ENCODE measurements at places on chromosomes 6 and 20. TPM values are rescaled to one million over a fixed set of nuclear protein-coding genes. Genes with fewer than 3 reads are reported as not detected.
A peak's percentile ranks its signal among the peaks of the same experiment; 100 is the strongest.

DNA sequence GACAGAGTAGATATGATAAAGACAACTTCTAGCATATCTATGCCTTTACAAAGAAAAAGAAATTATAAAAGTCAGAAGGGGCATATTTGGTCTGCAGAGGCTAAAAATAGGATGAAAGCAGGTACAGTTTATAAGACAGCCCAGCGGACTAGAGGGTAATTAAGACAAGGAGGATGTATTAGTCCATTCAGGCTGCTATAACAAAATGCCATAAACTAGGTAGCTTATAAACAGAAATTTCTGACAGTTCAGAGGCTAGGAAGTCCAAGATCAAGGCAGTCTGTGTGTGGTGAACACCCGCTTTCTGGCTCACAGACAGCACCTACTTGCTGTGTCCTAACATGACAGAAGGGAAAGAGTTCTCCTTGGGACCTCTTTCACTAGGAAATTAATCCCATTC lies 5.7 kb downstream of the HBS1L start:
- no peaks in the 10 kb centered on the region for H3K27me3 ChIP-seq
- peaks cover 14% of the 10 kb centered on the region for H3K4me1 ChIP-seq
- peaks cover 8% of the 10 kb centered on the region for H3K36me3 ChIP-seq
- no peak overlapping the region for H3K27ac ChIP-seq

DNA sequence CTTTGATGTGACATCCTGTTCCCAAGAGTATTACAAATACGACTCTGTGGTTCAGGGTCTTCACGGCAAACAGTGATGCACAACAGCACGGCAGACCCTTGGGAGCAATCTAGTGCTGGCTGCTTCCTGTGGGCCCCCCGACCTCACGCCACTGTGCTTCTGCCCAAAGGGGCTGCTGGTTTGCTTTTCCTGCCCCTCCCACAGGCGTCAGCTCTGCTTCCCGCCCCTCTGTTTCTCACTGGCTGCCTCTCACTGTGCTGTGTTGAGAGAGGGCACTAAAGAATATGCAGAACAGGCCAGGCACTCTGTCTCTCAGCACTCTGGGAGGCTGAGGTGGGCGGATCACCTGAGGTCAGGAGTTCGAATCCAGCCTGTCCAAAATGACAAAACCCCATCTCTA lies 554.5 kb upstream of the AGPAT4 start:
- DNase-seq: no peak
- H3K27ac ChIP-seq: no peak overlapping the region
- H3K36me3 ChIP-seq: no peaks in the 10 kb centered on the region
- H3K4me3 ChIP-seq: no peak overlapping the region

- H3K36me3 ChIP-seq: peaks cover 7% of the 10 kb centered on the region
- no peak overlapping the region for H3K27ac ChIP-seq
- no peaks in the 10 kb centered on the region for H3K27me3 ChIP-seq
- no peak for DNase-seq
- peaks cover 23% of the 10 kb centered on the region for H3K4me1 ChIP-seq
Measured at GRCh38 chr20:35279533-35280174, 1.7 kb upstream of the MMP24OS start.

DNA sequence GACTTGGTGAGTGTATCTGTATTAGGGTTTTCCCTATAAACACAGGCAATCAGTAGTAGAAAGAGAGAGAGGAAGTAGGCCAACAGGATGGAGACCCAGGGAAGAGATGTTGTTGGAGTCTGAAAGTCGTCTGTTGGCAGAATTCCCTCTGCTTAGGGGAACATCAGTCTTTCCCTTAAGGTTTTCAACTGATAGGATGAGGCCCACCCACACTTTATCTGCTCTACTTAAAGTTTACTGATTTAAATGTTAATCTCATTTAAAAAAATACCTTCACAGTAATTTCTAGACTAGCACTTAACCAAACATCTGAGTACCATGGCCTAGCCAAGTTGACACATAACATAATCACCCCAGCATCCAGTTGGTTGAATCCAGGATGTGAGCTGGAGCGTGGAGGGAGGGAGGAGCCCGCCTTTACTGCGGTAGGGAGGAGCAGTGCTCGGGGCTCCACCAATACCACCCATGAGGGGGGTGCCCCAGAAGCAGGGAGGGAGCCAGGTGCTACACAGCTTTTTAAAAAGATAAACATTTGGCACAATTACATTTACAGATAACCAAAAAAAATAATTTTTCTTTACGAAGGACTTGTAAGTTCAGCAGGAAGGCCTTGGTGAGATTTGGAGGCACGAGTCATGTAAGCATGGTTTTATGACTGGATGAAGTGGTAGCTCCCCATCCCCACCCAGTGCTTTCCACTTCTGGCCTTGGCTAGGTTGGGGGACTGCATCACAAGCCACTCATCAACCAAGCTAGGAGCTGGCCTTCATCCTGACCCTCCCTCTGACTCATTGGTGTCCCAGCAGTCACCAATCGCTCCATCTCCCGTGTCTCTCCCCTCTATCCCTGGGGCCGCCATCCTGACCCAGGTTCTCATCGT lies 18.4 kb upstream of the SNX9 start:
- no peak for DNase-seq
- H3K36me3 ChIP-seq: no peaks in the 10 kb centered on the region
- no peaks in the 10 kb centered on the region for H3K4me1 ChIP-seq
- no peaks in the 10 kb centered on the region for H3K27me3 ChIP-seq
- H3K4me3 ChIP-seq: no peak overlapping the region

- no peaks in the 10 kb centered on the region for H3K4me1 ChIP-seq
- H3K36me3 ChIP-seq: no peaks in the 10 kb centered on the region
- H3K4me3 ChIP-seq: no peak overlapping the region
Measured at GRCh38 chr20:8082989-8083388, 49.1 kb upstream of the PLCB1 start.

- no peaks in the 10 kb centered on the region for H3K36me3 ChIP-seq
- no peak overlapping the region for H3K4me3 ChIP-seq
- H3K27me3 ChIP-seq: no peaks in the 10 kb centered on the region
- no peaks in the 10 kb centered on the region for H3K4me1 ChIP-seq
- no peak for DNase-seq
Measured at GRCh38 chr6:161481786-161482516, 208.1 kb upstream of the AGPAT4 start.

- DNase-seq: no peak
- H3K27me3 ChIP-seq: no peaks in the 10 kb centered on the region
- no peak overlapping the region for H3K27ac ChIP-seq
- H3K36me3 ChIP-seq: no peaks in the 10 kb centered on the region
- H3K4me3 ChIP-seq: no peak overlapping the region
Measured at GRCh38 chr6:149852180-149852579, 12.0 kb downstream of the LRP11 start.

DNA sequence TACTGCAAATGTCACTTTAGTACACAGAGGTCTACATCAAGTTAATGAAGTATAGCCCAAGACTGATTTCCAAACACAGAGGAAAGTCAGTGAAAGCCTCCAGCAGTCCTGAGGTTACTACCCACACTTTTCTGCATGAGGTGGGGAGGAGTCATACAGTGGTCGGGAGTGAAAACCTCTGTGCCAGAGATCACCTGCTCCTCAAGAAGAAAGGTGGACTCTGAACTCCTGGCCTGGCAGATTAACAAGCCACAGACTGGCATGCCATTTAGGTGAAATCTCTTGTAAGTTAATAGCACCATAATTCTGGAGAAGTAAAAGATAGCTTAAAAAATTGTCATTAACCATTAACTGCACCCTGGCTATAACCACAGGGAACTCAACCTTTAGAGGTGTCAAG lies 125.0 kb upstream of the LAMP5 start:
- no peaks in the 10 kb centered on the region for H3K27me3 ChIP-seq
- H3K4me3 ChIP-seq: no peak overlapping the region
- no peaks in the 10 kb centered on the region for H3K36me3 ChIP-seq
- DNase-seq: no peak

GRCh38 chr20:31675828-31676608 lies 38.3 kb downstream of the COX4I2 start:
- DNase-seq: no peak
- H3K36me3 ChIP-seq: no peaks in the 10 kb centered on the region
- peak overlapping the region; percentile 56 for H3K4me3 ChIP-seq
- H3K27me3 ChIP-seq: no peaks in the 10 kb centered on the region
- peaks cover 83% of the 10 kb centered on the region for H3K4me1 ChIP-seq

GRCh38 chr6:4281341-4282293 lies 146.2 kb upstream of the ECI2 start:
- DNase-seq: no peak
- H3K4me3 ChIP-seq: peak overlapping the region; percentile 70
- H3K27ac ChIP-seq: no peak overlapping the region

AFG1L gene
- 1.7 TPM for total RNA-seq

DPPA5 gene
- not detected for total RNA-seq
